CD4-positive, alpha-beta T cell treated with Interleukin-2 at 100 ng/mL for 4 hours (primary cell): ENCODE measurements at places on chromosomes 16 and 17.

DNA sequence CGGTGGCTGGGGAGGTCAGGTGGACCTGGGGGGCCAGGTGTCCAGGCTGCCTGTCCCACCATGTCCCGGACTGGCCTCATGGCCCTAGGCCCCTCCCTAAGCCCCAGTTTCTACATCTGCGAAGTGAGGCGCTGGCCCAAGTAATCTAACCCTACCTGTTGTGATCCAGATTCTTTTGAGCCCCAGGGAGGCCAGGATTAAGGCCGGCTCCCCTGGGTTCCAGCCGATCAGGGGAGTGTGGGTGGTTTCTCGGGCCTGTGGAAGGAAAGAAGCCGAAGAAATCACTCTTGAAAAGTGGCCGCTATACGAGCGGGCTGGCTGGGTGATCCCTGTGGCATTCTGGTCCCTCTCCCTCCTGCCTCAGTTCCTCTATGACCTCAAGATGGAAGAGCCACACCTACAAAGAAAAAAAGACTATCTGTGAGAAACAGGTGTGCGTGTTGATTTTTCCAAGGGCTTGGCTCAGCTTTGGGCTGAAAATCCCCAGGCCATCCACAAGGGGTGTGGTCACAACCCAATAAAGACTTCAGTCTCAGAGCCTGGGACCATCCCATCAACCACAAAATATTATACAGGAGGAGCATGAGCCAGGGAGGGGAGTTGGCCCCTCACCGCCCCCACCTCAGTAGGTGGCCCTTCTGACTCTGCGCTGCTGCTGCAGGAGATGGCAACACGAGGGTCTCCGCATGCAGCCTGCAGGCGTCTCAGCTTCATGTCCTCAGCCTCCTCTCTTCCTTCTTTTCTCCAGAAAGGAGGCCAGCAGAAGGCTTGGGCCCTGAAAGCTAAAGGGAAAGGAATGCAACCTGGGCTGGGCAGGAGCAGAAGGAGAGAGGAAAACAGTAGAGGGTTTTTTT is 20.3 kb downstream of the GPR142 start:
- DNase-seq = no peak

DNA sequence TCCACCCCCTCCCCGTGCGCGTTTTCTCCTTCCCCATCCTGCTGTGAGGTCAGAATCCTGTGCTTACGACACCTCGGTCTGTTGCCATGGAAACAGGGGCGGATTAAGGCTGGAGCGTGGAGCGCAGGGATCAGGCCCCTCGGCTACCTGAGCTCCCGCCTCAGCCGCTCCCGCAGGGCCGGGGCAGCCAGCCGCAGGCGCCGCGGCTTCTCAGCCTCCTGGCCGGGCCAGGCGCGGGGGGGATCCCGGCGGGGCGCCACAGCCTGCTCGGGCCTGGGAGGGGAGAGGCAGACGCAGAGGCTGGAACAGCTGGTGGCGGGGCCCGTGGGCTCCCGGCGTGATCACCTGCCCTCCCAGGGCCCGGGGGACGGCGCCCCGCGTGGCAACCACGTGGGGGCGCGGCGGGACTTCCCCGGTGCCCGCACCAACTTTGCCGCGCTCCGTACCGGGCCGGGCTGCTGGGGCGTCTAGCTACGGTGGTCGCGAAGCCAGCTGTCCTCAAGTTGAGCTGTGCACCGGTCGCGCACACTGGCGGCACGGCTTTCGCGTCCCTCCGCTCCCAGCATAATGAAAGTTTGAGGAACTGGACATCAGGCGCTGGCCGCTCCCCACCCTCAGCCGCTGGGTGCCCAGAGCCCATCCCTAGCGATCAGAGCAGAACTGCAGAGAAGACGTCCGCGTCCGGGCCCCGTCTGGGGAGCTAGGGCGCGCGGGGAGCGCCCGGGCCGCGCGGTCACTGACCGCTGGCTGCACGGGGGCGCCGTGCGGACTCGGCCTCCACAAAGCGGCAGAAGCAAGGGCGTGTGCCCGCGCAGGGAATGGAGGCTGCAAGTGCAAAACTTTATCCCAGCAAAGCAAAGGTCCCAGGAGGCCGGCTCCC is 1.2 kb downstream of the RTN4RL1 start:
- no peak for DNase-seq

DNA sequence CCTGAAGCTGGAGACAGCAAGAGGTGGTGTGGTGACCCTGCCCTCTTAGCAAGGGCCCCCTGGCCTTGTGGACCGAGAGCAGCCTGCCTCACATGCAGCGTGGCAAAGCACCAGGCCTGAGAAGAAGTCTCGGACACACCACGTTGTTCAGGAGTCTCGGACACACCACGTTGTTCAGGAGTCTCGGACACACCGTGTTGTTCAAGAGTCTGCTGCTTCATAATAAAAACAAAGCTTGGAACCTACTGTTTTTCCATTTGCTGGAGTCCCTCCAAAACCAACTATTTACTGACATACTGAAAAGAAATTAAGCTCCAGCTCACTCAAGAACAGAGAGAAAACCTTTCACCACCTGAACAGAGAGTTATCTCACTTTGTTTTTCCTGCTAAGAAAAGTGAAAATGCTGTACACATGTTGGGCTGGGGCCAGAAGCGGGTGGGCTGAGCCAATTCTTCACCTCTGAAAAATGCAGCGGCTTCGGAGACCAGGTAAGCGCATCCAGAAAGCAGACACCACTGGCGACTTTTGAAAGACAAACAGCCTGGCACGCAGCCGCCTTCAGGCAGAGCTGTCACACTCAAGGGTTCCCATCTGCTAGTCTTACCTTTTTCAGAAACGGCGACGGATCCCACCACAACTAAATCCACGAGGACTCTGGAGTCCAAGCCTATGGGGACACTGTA is 8.9 kb downstream of the MTHFSD start:
- no peak for DNase-seq

GRCh38 chr16:87076950-87077749 is 240.0 kb downstream of the C16orf95 start:
- no peak for DNase-seq

GRCh38 chr16:66660422-66661209 is 35.9 kb downstream of the CMTM4 start:
- DNase-seq = no peak

GRCh38 chr17:33285413-33285812 is 7.7 kb downstream of the ASIC2 start:
- DNase-seq = no peak

DNA sequence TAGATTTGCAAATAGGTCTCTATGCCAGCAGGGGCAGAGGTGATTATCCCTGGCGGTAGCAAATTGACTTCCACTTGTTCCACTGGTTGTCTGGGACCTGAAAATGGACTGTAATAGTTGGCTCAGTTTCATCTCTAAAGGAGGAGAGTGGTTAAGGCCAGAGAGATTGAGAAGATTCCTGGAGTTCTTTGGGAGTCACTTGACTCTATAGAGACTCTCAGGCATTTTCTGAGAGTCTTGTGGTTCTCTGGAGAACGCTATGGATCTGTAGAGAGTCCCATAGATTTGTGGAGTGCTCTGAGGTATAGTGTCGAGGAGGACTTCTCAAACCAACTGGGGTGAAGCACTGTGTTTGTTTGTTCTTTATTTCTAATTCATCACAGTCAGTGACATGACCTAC is 8.9 kb upstream of the PMP22 start:
- no peak for DNase-seq

DNA sequence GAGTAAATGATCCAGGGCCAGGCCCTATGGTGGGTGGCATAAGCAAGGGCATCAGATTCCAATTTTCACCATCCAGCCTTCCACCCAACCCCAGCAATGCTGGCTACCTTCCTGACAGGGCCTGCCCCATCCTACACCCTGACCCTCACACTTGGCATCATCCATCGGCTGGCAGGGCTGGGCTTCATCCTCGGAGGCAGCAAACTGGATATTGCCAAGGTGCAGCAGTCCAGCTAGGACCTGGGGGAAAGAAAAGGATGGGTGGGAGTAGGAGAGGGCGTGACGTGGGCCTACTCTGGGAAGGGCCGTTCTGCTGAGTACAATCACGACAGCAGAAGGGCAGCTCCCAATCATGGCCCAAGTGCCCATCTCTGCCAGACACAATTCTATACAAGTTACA is 23.5 kb downstream of the MYO19 start:
- DNase-seq = no peak

DNA sequence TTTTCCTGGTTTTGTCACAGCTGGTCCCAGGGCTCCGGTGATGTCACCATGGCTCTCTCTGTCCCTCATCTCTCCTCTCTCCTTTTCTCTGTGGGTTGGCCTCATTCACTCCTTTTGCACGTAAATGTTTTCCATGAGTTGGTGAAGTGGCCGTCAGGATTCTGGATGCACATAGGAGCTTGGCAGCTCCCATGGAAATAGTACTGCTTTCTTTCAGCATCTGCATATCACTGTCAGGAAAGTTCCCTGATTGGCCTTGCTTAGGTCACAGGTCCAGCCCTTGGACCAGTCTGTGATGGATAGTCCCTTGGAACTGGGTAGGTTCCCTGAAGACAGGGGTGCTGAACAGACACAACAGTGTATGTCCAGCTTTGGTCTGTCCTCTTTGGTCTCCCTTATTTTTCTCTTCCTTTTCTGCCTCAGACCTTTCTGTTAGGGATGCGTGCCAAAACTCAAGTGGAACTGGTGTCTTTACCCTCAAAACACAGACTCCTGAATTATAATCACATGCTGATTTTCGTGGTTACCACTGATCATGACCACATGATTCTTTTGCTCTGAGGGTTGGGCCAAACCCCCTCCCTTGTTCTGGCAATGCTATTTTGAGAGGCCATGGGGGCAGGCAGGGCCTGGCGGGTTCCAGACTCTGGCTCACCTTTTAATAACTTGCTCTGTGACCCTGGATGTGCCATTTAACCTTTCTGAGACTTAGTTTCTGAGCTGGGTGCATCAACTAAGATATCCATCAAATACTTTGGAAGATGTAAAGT is 99.0 kb downstream of the MSI2 start:
- DNase-seq = no peak

- DNase-seq = no peak
Measured at GRCh38 chr17:74259667-74260524, 14.1 kb upstream of the DNAI2 start.

- no peak for DNase-seq
Measured at GRCh38 chr17:4665027-4665426, 23.5 kb upstream of the ALOX15 start.

GRCh38 chr16:73882033-73882432 is 414.6 kb upstream of the PSMD7 start:
- DNase-seq = no peak

GRCh38 chr17:79361873-79362771 is 248.7 kb downstream of the RBFOX3 start:
- no peak for DNase-seq

GRCh38 chr16:12094537-12095265 is 118.2 kb downstream of the SNX29 start:
- no peak for DNase-seq

- DNase-seq = no peak
Measured at GRCh38 chr17:27872776-27873175, 20.4 kb downstream of the LYRM9 start.

- DNase-seq = no peak
Measured at GRCh38 chr16:86374603-86375130, 135.7 kb upstream of the FOXF1 start.

DNA sequence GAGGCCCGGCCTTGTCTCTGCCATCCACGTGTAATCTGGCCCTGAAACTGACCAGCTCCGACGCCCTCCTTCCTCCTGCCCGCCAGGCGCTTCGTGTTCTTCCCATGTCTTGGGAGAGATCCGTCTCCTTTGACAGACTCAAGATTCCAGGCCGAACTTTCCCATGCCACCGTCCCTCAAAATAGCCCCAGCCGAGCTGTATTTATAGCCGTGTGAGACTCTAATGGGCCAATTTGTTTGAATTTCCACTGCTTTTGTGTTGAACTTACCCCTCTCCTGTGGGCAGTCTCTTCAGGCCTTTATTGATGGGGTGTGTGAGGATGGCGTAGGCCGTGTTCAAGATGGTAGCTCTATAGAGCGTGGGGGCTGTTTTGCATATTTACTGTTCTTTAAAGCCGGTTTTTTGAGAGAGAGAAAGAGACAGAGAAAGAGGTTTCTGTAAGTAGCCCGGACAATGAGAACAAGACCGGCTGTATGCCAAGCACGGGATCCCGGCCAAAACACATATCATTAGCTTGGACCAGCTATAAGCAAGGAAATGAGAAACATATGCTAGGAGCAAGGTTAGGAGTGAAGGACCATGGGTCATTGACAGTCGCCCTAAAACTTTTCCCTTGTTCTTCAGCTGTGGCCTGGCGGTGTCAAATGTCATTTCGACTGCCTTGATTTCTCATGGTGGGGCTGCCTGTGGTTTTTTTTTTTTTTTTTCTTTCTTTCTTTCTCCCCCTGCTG is 124.5 kb upstream of the ZFHX3 start:
- DNase-seq = no peak

- DNase-seq = no peak
Measured at GRCh38 chr17:6027342-6028024, 42.7 kb upstream of the WSCD1 start.

- no peak for DNase-seq
Measured at GRCh38 chr16:63737633-63738032, 1384.2 kb downstream of the CDH11 start.

GRCh38 chr17:511833-512251 is 159.2 kb upstream of the RPH3AL start:
- no peak for DNase-seq

GRCh38 chr17:43845766-43846165 is 1.2 kb upstream of the CD300LG start:
- no peak for DNase-seq

- DNase-seq = no peak
Measured at GRCh38 chr17:32772453-32773025, 104.4 kb downstream of the MYO1D start.

DNA sequence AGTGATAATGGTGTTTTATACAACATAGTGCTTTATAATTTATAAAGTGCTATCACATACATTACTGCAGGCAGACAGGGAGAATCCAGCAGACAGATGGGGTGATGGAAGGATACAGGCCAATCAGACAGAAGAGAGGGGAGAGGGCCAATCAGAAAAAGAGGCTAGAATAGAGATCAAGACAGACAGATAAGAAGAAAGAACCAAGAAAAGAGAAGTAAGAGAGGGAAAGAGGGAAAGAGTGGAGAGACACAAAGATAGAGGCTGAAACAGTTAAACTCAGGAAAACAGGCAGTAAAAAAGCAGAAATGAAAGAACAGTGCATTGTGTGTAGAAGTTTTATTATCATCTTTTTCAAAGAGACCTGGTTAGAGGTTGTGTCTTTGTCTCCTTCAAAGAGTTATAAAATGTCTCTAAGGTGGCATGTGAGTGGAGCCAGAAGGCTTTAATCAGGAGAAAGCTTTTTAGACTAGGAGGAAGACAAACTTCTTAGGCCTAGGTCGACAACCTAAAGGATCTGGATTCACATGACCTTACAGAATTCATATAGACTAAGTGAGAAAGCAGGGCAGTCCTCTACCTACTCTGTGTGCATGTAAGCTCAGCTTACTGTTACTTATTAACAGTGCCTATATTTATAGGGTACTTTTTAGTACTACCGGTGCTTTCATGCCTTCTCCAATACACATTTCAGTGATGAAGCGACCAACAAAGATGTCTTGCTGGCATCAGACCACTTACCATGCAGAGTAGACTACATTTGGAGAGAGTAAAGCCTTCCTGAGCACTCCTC is 8.3 kb upstream of the CHD3 start:
- no peak for DNase-seq

- DNase-seq = no peak
Measured at GRCh38 chr16:69859105-69859989, 91.8 kb upstream of the CLEC18A start.
